Left hindlimb (tissue), 1 donor: ENCODE measurements at places on chromosomes 16 and 17.

- no peak for DNase-seq
Observed at GRCh38 chr17:30590081-30590733, 113.0 kb downstream of the GOSR1 start.

GRCh38 chr17:81395600-81396277 is 482 bp downstream of the BAHCC1 start:
- no peak for DNase-seq

- no peak for DNase-seq
Observed at GRCh38 chr16:22673421-22673831, 140.5 kb upstream of the HS3ST2 start.

DNA sequence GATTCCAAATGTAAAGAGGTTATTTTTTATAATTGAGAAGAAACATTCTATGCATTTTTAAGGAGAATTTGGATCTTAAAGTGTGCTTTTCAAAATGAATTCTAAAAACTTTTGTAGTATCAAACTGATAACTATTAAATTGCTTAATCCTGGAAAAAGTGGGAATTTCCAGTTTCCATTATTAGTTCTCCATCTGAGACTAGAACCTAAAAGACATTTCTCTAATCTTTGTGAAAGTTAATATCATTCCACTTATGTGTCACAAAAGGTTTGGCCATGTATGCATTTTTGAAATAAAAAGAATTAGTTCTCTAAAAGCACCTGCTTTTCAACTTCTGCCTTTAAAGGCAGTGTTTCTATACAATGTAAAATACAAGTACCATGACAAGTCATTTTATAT is 155.0 kb downstream of the BCAS3 start:
- no peak for DNase-seq

DNA sequence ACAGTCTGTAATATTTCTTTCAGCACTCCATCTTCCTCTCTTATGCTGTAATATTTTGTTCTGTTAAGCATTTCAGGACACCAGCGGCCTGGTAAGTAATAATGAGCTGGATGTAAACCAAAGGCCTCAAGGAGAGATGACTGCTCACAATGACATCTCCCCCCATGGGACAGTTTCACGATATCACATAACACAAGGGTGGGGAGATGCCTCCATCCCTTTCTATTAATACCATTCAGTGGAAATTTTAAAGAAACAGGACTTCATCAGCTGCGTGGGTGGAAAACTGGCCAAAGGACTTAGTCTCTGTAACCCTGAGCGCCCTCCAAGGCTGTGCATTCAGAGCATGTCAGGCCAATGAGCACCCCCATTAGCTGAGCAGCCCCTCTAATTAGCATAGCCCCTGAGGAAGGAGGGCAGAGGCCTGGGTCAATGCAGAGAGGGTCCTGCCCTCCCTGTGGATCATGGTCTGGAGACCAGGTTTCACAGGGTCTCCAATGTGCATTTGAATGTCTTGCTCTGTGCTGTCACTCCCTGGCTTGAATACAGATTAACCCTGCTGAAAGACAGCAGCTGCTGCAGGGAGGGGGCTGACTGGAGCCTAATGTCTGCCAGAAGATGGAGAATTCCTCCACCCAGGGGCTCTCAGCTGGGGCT is 156.4 kb downstream of the HS3ST2 start:
- DNase-seq, result no peak

GRCh38 chr16:86314402-86315025 is 195.8 kb upstream of the FOXF1 start:
- no peak for DNase-seq
